NCI-H1417 treated with DMSO at 0.1 percent for 48 hours (cell line): ENCODE measurements at places on chromosomes 13 and 19.

DNA sequence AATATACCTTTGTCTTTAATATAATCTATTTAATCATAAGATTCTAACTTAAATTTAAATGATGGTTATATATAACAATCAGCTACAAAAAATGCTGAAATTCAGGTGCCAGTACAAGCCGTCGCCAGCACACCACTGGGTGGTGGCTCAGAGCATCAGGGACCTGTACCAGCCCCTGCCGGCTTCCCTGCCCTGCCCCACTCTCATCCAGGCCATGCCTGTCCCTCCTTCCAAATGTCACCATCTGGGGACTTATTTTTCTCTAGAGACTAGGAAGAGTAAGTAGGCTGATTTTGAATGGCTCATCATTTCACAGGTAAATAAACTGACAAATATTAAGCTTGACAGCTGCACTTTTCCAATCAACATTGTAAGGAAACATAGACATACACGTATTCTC is 1.6 kb downstream of the METTL21C start:
- DNase-seq, result no peak

DNA sequence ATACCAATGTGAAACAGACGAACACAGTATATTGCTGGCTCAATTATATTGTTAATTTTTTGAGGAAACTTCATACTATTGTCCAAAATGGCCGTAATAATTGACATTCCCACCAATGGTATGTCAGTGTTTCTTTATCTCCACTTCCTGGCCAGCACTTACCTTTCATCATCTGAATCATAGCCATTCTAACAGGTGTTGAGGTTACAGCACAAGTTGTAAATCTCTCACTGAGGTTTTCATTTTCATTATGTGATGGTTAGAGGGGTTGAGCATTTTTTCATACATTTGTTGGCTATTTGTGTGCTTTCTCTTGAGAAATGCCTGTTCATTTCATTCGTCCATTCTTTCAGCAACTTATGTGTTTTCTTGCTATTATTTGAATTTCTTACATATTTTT is 824.0 kb downstream of the UQCRFS1 start:
- DNase-seq, result no peak

DNA sequence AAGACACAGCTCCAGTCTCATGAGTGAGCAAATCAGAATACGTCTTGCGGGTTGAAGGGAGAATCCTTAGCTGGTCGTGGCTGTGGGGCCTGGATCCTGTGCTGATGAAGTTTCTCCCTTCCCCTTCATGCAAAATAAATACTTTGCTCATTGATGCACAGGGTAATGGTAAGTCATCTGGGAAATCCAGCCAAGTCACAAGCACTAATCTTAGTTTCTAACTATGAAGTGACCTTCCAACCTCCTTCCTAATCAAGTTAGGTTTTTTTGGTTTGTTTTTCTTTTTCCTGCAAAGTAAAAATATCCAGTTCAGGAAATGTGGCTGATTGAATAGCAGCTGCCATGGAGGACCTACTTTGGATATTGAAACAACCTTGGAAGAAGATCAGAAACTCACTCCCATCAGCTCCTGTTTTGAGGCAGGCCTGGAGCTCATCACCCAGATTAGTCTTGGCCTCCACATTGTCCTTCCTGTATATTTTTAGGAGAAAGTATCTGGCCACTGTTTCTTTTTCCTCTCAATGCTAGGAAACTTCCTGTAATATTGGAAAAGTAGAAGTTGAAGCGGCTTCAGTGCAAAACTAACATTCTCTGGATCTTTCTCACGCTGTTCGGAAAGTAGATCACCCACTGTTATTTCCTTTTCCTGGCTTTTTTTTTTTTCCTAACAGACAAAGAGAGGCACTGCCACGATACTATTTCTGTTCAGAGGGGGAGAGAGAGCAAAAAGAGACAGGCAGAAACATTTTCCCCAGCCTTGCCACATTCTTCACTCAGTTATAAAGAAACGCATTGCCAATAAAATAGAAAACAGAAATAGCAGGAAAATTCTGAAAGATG is 12.3 kb upstream of the ARL11 start:
- DNase-seq, result no peak

DNA sequence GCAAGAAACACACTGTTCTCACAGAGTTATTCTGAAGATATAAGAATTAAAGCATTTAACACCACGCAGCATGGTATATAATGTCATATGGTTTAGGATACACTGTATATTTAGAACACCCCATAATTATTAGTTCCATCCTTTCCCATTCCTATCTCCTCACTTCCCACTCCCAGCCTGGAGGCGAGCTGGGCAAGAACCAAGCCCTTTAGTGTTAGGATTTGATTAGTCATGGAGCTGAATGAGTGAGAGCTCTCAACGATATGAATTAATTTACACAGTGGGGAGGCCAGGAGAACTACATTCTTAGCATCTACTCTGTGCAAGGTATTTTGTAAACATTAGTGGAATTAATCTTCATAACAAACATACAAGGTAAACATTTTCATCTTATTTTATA is 934.3 kb downstream of the DIAPH3 start:
- no peak for DNase-seq
